ENCODE measurements at places on chromosomes 7 and 10. TPM values are rescaled to one million over a fixed set of nuclear protein-coding genes. Genes with fewer than 3 reads are reported as not detected.

AZGP1 gene
- not detected for total RNA-seq

PIK3CG gene
- total RNA-seq = not detected

ATP6V0A4 gene
- total RNA-seq = 0.30 TPM

COL1A2 gene
- not detected for total RNA-seq

LARP4B gene
- total RNA-seq = 47.1 TPM

NME8 gene
- total RNA-seq = not detected

OR2A12 gene
- not detected for total RNA-seq

CTAGE8 gene
- not detected for total RNA-seq

EXOSC1 gene
- total RNA-seq = 54.8 TPM

SLC26A5 gene
- total RNA-seq = not detected

CTAGE15 gene
- not detected for total RNA-seq

INMT gene
- not detected for total RNA-seq

PPP1R17 gene
- total RNA-seq = not detected

TMEM139 gene
- 0.64 TPM for total RNA-seq

CASTOR2 gene
- 4.3 TPM for total RNA-seq

PTPRE gene
- 5.7 TPM for total RNA-seq

STEAP1 gene
- total RNA-seq = 16.1 TPM

PALD1 gene
- total RNA-seq = 6.2 TPM

NYAP1 gene
- 5.8 TPM for total RNA-seq

RET gene
- 0.36 TPM for total RNA-seq

GLI3 gene
- 0.20 TPM for total RNA-seq

Data from A549 treated with Hydrocortisone at 1 μM for 4 hours (cell line).